ENCODE measurements at places on chromosomes 16 and 17.
A peak's percentile ranks its signal among the peaks of the same experiment; 100 is the strongest.

GRCh38 chr17:40014375-40014980, 762 bp upstream of the CSF3 start:
- DNase-seq: no peak

GRCh38 chr17:40696651-40697072, 6.9 kb downstream of the KRT24 start:
- no peak for DNase-seq

- DNase-seq: no peak
Observed at GRCh38 chr16:48370229-48370628, 15.0 kb downstream of the SIAH1 start.

DNA sequence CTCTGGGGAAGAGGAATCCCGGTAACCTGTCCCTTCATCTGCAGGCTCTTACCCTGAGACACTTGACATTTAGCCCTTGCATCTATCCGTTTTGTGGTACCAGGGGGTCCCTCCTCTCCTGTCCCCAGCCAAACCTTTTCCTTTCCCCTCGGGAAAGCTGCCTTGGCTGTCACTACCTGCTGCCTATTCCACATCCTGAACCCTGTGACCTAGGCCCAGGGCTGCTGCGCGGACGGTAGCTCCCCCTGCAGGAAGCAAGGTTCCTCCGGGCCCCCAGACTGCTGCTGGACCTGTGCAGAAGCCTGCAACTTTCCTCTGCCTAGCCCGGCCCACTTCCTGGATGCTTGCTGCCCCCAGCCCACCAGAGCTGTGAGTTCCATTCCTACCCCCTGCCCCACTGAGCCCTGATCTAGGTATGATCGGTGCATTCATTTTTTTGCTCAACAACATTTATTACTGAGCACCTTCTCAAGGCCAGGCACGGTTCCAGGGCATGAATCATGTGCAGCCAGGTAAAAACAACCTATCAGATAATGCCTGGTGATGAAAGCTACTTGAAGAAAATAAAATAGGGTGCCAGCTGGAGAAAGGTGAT, 10.5 kb upstream of the ALDOA start:
- peak; percentile 76 for DNase-seq

DNA sequence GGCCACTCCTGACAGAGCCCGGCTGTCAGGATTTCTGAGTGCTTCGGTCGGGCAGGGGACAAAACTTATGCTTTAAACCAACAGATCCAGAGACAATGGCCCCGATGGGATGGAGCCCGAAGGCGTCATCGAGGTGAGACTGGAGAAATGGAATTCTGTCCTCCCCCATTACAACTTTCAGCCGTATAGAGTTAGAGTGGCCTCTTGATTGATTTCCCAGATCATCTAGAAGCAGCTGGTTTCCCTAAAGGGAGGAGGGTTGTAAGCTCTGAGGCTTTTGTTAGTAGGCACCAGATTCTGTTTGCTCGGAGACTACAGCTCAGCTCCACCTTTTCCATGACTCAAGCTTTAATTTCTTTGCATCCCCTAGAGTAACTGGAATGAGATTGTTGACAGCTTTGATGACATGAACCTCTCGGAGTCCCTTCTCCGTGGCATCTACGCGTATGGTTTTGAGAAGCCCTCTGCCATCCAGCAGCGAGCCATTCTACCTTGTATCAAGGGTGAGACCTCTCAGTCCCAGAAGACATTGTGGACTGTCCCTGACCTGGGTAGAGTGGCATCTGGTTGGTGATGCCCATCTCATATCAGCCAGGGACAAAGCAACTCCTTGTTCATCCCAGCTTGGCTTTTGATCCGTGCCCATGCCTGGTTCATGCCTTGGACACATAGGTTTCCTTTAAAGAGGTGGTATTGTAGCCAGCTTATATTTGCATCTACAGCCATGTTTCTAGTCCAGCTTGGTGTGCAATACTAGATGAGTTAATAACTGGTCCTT, 5.1 kb upstream of the CD68 start:
- no peak for DNase-seq

DNA sequence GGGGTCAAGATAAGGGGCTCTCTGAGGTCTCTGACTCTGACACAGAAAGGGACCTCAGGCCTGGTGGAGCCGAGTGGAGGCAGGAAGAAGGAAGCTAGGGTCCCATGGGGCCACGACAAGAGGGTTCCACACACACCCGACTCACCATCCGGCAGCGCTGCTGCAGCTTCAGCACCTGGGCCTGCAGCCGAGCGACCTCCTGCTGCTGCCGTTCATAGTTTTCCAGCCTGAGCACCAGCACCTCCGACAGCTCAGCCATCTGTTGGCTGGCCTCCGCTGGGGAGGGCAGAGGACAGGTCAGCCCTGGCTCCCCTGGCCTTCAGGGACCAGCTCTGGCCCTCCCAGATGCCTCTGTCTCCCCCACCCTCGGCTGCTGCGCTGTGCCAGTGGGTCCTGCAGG, 6.4 kb downstream of the HAP1 start:
- no peak for DNase-seq

DNA sequence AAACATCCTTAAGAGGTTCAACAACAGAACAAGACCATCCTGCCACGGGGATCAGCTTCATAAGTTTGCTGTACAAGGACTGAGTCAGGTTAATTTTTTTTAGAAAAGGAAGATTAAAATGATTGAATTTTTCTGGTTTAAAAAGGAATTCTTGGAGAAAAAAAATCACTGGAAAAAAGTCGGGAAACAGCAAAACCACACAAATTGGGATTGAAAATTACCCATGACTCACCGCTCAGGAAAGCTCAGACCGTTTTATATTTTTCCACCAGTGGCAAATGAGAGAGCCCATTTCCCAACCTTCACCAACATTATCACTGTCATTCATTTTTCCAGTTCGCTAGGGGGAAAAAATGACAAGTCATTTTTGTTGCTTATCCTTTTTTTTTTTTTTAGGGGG, 46.6 kb downstream of the MRM3 start:
- DNase-seq: no peak

DNA sequence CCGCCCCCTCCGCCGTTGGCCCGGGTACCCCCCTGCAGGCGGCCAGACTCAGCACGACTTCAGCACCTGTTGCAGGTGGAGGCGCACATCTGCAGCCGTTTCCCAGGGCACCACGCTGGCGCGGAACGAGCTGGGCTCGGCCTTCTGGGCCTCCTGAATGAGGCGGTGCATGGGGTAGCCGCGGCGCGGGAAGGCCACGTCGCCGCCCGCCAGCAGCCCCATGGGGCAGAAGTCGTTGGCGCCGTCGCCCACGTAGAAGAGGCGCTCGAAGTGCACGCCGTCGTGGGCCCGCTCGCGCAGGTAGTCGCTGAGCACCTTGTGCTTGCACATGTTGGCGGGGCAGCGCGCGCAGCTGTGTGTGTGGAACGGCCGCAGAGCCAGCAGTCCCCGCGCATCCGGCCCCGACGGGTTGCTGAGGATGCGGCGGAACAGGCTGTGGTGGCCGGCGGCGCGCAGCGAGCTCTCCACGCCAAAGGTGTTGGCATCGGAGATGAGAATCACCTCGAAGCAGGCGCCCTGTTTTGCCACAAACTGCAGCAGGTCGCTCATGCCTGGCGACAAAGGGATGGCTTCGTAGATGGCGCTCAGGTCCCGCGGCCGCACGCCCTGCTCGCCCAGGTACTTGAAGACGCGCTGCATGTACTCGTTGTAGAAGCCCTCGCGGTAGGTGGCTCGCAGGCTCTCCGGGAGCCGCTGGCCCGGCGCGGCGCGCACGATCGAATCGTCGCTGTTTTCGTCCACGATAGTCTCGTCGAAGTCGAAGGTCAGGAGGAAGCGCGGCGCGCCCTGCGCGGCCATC, 6.2 kb downstream of the PHOSPHO1 start:
- DNase-seq: peak; percentile 53

DNA sequence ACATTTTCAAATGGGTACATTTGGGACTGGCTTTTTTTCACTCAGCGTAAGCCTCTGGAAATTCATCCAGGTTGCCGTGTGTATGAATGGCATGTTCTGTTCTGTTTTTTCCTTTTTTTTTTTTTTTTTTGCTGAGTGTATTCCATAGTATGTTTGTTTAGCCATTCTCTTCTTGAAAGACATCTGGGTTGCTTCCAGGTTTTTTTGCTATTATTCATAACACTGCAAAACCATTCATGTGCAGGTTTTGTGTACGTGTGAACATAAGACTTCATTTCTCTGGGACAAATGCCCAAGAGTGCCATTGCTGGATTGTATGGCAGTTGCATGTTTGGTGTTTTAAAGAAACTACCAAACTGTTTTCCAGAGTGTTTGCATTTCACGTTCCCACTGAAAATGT, 335.9 kb upstream of the TNRC6C start:
- DNase-seq: no peak

GRCh38 chr17:70310221-70310672, 140.9 kb downstream of the KCNJ2 start:
- no peak for DNase-seq

- DNase-seq: no peak
Observed at GRCh38 chr17:3808701-3809100, 7.7 kb upstream of the ITGAE start.

DNA sequence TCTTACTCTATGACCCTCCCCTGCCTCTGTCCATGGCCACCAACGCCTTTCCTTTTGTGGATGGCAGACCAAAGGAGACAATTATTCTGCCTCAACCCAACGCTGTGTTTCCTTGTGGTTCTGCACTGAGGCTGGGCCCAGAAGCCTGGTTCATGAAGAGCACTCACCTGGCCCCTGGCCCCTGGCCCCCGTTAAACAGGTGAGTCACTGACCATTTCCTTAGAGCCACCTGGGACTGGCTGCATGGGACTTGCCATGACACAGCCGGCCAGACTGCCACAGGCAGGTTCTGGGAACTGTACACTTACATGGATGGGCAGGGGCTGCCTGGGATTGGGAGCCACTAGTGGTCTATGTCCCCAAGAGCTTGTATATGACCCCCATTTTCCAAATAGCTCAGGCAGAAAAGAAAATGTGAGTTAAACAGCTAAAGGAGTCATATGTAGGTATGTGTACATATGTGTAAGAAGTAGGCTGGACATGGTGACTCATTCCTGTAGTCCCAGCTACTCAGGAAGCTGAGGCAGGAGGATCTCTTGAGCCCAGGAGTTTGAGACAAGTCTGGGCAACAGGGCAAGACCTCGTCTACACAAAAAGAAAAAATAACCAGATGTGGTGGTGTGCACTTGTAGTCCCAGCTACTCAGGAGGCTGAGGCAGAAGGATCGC, 181.9 kb upstream of the CACNG5 start:
- no peak for DNase-seq

DNA sequence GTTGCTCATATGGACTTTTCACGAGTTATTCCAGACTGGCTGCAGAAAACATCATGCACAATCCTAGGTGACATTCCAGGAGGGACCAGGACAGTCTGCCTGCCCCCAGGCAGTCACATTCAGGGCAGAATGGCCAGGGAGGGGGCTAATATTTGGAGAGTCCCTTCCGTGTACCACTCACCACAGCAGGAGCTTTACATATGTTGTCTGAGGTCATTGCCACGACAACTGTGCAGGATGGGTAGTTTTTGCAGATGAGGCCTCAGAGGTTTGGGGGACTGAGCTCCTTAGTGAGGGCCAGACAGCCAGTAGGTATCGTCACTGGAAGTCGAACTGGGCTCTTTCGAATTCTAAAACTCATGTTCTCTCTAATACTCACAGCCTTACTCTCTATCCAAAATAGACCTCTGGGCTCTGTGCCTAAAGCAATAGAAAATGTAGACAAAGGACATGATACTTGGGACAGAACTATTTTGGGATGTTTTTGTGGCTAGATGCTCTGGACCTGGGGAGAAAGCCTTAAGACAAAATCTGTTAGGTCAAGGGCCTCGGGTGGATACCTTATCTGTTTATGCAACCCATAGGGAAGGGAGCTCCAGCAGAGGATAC, 338.5 kb downstream of the MAF start:
- no peak for DNase-seq

DNA sequence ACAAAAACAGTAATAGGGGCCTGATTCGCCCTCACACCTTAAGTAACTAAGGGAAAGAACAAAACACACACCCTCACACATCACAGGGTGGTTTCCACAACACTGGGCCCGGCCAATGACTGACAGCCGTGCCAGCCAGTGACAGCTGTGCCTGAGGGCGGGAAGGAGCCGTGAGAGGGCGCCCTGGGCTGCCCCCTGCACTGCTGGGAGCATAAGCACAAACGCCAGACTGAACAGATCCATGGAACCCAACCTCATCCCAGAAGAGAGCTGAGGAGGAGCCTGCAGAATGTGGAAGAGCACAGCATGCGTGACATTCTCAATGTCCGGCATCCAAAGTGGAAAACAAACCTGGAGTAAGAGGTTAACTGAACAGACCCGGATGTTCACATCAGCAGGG, 16.0 kb downstream of the CSNK1D start:
- DNase-seq: peak; percentile 78

DNA sequence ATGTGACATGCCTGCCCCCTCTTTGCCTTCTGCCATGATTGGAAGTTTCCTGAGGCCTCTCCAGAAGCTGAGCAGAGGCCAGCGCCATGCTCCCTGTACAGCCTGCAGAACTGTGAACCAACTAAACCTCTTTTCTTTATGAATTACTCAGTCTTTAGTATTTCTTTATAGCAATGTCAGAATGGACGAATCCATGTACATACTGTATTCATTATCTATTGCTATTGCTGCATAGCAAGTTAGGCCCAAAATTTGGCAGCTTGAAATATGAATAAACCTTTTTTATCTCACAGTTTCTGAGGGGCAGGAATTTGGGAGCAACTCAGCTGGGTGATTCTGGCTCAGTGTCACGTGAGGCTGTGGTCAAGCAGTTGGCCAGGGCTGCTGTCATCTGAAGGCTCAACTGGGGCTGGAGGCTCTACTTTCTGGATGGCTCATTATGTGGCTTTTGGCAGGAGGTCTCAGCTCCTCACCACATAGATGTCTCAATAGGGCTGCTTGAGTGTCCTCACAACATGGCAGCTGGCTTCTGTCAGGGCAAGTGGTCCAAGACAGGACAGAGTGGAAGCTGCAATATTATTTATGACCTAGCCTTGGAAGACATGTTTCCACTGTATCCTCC, 40.0 kb downstream of the SOCS1 start:
- DNase-seq: no peak

DNA sequence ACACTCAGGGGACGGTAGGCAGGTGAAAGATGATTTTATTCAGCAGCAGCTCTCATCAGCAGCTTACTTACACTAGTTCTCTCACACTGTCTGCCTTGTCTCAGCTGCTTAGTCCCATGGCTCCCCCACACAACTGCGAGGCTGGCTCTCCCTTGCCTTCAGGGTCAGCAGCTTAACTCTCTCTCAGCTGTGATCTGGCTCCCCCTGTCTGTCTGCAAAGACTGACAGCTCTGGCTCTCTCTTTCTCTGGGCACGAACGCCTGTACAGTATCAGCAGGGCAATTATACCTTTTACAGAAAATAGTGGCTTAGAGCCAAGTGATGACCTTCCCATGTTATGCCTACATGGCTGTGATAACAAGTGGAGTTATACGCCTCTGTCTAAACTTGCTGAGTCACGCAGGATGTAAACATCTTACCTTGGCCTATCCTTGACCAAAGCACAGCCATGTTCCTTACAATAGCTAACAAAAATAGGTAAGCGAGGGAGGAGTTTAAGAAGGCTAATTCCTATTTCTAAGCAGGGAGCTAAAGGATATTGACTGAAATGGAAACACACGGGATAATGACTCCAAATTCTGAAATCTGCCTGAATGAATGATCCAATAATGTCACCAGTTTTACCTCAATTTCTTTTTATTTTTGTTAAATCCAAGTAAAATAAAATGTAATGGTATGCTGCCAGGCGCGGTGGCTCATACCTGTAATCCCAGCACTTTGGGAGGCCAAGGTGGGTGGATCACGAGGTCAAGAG, 1.1 kb upstream of the NDUFAB1 start:
- peak; percentile 24 for DNase-seq
